ENCODE measurements at places on chromosomes 6 and 20. TPM values are rescaled to one million over a fixed set of nuclear protein-coding genes. Genes with fewer than 3 reads are reported as not detected.

The AGPAT1 gene
- 17.5 TPM for total RNA-seq

The TGM3 gene
- total RNA-seq, result 0.25 TPM

The NXT1 gene
- 10.1 TPM for total RNA-seq

The BPIFB2 gene
- total RNA-seq, result not detected

The VSX1 gene
- total RNA-seq, result under 0.01 TPM

The PTCHD4 gene
- 19.2 TPM for total RNA-seq

The CST7 gene
- total RNA-seq, result 0.25 TPM

The MUC22 gene
- not detected for total RNA-seq

The PPP1R14C gene
- 48.7 TPM for total RNA-seq

The ZC2HC1B gene
- total RNA-seq, result not detected

The TENT5A gene
- total RNA-seq, result 2.5 TPM

The PHACTR3 gene
- total RNA-seq, result 31.0 TPM

The DNAH8 gene
- under 0.01 TPM for total RNA-seq
